GM19239 (cell line): ENCODE measurements at places on chromosomes 4 and X.

GRCh38 chr4:100208964-100209363 is 18.7 kb upstream of the DDIT4L start:
- no peak for DNase-seq

DNA sequence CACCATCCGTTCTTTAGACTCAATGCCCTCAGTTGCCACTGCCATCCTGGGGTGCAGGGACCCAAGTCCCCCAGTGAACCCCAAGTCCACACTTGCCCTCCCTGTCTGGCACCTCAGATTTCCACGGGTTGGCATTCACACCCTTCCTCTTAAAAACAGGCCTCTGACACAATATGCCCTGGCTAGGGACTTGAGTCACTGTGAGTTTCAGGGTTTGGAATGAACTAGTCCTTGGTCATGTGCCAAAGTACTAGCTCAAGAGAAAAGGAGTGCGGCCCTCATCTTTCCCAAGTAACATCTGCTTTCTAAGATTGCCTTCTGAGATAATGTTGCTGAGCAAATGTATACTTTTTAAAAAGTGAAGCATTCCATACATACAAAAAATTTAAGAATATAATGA is 134.0 kb downstream of the MID1 start:
- DNase-seq = no peak

GRCh38 chr4:42654631-42655268 is 2.2 kb downstream of the ATP8A1 start:
- DNase-seq = no peak

DNA sequence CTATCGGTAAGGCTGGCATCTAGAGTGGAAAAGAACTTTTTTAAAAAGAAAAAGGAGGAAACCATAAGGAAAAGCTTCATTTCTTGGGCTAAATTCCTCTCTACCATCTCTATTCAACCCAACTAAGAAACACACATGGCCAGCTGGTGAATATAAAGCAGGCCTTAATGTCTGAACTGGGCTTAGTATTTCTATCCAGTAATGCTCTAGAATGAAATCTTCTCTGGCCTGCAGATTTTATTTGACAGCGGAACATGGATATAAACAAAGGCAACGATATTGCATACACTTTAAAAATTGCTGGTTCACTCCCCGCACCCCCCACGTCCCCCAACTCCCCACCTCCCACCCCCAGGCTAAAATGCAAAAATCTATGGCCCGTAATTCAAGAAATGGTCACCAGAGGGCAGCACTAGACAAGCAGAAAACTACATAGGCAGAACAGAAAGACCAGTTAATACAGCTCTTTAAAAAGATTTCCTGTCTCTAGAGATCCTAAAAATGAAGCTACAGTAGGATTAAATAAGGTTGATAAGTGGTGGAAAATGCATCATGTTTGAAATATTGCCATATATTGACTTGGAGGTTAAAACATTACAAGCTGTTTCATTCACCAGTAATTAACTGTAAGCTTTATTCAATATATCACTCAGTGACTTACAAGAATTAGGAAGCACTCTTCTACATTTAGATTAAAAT is 155.2 kb upstream of the GALNT7 start:
- peak; percentile 13 for DNase-seq

- DNase-seq = peak; percentile 39
Observed at GRCh38 chr4:159018062-159018629, 84.7 kb upstream of the RAPGEF2 start.

GRCh38 chrX:139924069-139924695 is 8.7 kb downstream of the ATP11C start:
- no peak for DNase-seq

- DNase-seq = no peak
Observed at GRCh38 chrX:32985544-32985943, 225.8 kb downstream of the DMD start.

DNA sequence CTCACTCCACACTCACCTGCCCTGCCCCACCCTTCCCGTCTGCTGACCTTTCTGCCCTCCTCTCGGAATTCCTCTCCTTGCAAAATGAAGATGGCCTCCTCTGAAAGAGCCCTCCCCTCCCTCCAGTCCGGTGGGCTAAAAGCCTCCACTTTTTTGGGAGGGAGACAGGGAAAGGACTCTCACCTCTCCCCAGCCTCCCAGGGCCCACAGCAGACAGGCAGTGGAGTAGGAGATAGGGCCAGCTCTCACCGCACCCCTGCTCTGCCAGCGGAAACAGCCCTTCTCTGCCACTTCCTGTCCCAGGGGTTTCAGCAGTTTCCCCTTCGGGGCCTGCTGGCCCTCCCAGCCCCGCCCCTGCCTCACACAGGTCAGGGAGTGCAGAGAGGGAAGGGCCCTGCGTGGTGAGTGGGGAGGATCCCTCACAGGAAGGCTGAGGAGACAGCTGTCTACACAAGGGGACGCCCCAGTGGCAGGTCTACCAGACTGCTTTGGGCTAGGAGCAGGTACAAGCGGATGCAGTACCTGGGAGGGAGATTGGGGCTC is 18.2 kb downstream of the ELF4 start:
- DNase-seq = peak; percentile 73

- DNase-seq = no peak
Observed at GRCh38 chr4:62543002-62543401, 1342.9 kb downstream of the ADGRL3 start.

GRCh38 chr4:73866246-73866645 is 2.9 kb upstream of the CXCL1 start:
- no peak for DNase-seq

GRCh38 chr4:108210989-108211835 is 42.5 kb upstream of the LEF1 start:
- DNase-seq = no peak

GRCh38 chr4:187027272-187027671 is 303.6 kb upstream of the FAT1 start:
- no peak for DNase-seq

GRCh38 chr4:70996018-70996360 is 2.5 kb downstream of the DCK start:
- DNase-seq = no peak

DNA sequence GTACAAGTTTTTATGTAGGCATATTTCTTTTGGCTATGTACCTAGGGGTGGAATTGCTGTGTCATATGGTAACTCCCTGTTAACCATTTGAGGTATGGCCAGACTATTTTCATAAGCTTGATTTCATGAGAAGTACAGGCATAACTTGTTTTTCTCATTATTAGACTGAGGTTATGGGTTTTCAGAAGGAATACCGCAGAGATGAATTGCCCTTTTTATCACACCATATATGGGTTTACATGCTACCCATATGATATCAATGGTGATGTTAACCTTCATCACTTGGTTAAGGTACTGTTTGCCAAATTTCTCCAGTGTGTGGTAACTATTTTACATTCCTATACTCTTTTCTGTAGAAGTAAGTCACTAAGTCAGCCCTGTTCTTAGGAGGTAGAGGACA is 23.5 kb downstream of the RAB40A start:
- DNase-seq = no peak

- no peak for DNase-seq
Observed at GRCh38 chr4:93897559-93897958, 69.0 kb downstream of the ATOH1 start.

- DNase-seq = no peak
Observed at GRCh38 chrX:115226929-115227328, 7.0 kb downstream of the LRCH2 start.

DNA sequence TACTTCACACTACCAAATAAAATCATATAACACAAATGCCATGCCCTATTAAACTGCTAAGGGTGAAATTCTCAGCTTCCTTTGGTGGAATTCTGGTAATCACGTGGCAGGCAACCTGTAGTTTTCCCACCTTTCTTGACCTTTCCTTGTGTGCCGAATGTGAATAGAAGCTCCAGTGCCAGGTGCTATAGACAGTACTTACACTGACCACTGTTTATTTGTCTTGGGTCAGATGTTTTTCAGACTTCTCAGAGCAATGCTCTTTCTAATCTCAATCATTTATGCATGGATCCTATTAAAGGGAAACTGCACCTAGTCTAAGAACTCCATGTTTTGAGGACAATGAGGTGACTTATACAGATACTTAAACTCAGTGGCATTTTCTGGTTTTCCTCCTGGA is 296.8 kb upstream of the DIAPH2 start:
- no peak for DNase-seq

DNA sequence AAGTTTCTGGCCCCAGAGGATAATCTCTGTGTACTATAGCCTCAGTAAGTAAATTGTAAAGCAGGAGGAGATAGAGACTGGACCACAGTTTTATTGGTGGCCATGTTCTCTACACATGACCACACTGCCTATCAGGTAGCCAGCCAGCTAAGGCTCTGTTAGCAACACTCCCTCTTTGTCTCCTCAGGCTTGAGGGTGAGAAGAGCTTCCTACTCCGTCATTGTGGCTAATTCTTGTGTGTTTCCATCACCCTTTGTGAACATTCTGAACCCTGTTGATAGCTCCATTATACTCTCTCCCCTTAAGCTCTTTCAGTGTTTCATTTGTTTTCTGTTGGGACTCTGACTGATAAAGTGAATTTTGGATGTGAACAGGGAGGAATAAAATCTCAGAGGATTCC is 233.4 kb downstream of the CFAP299 start:
- no peak for DNase-seq

DNA sequence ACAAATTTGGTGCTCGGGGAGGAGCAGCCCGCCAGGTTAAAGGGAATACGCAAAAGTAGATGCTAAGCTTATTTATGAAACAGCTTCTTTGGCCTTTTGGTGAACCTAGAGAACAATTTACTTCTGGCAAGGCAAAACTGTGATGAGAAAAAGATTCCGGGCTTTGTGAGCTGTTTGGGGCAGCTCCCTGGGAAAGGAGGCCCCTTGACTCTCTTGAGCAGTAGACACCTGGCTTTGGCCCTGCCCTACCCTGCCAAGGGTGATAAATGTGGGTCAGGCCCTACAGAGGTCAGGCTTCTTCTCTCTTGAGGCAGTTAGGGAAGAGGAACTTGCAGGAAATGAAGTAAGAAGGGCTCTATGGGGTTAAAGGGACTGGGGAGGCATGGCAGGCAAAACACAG is 509.6 kb downstream of the MID1IP1 start:
- DNase-seq = no peak

- DNase-seq = no peak
Observed at GRCh38 chr4:151358266-151358665, 32.9 kb upstream of the SH3D19 start.

DNA sequence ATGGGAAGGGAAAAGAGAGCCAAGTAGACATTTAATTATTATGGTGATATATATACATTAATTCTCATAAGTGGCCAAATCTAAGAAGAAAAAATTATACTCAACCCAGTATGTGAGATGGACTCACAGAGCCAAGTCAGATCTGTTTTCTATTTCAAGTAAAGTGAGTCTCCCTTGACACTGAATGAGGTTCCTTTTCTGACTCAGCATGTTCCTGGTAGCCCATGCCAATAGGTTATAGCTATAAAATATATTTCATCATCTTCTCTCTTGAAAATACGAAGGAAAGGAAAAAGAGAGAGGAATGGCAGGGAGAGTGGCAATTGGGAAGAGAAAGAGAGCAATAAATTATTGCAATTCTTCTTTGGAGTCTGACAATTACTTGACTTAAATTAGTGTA is 68.8 kb upstream of the GRIA2 start:
- no peak for DNase-seq

DNA sequence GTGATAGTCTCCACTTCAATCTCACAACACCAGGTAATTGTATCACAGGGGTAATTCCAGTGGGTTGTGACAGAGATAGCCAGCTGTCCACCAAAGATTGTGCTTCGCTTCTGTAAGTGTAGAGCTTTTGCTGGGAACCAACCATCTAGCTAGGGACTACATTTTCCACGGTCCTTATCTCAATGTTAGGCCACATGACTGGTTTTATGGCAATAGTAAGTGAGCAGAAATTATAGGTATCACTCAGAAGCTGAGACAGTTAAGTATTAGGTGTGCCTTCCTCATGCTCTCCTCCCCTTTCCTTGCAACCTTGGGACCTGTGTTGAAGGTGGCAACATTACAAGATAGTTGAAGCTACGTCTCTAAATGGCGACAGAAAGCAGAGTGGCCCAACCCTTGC is 108.8 kb upstream of the NALF2 start:
- no peak for DNase-seq

DNA sequence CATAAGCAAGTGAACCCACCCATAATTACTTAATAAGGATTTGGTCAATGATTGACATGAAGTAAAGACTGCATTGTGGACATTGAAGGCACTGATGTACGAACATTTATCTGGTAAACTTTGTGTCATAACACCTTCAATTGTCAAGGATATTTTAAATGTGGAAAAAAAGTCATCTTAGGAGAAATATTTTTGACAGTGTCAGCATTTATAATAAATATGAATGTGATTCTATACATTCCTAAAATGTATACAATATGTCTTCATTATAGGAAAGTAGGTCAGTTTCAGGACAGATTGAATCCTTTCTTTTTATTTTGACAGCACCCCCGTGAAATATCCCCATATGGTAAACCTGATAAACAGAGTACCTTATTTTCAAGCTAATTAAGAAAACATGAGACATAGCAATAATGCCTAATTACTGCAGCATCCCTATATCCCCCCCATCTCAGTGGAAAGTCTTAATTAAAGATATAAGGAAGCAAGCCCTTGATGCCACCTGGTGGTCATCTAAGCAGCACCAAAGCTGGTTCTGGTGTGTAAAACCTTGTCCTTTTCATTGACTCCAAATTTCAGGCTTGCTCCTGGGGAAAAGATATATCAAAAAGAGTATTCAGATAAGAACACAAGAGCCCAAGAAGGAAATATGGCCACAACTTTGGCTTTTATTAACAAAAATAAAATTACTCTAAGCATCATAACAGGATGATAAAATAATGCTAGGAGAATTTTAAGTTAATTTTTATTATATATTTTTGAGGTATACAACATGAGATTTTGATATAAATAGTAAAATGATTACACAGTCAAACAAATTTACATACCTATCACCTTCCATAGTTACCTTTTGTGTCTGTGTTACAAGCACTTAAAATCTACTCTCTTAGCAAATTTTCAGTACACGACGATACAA is 379.7 kb downstream of the TLL1 start:
- DNase-seq = no peak

DNA sequence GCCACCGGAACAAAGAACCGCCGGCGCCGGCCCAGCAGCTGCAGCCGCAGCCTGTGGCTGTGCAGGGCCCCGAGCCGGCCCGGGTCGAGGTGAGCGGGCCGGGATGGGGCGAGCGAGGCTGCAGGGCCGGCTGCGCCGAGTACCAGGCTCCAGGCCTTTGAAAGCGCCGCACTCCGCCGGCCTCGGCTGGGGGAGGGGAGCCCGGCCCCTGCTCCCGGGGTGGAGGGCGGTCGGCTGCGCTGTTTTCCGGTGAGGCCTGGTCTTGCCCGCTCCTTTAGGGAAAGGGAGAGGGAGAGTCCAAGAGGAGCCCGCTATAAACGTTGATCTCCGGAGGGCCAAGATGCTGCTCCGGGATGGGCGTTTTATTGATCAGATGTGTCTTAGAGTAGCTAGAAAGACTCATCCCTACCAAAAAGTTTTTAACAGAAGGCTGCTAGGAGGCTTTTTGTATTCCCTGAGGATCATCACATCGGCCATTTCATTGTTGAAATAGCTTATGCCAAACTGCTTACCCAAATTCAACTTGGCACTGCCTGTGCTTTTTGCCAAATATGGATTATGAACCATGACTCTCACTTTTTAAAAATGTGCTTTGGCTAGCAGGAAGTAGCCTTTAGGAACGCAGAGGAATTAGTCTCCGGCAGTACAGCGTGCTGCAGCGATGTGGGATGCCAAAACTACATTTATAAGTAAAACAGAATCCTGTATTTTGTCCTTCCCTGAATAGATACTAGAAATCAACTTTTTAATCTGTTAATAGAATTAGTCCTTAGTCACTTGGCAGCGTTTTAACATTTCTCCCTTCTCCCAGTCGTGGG is 760 bp downstream of the TMEM165 start:
- DNase-seq = no peak
